ENCODE measurements at places on chromosomes 7 and 10. TPM values are rescaled to one million over a fixed set of nuclear protein-coding genes. Genes with fewer than 3 reads are reported as not detected.

ERVW-1 gene
- polyA plus RNA-seq, result not detected

GRCh38 chr10:88507404-88507803 is 75.7 kb downstream of the RNLS start:
- DNase-seq, result no peak

PHYHIPL gene
- polyA plus RNA-seq, result 19.2 TPM

- DNase-seq, result no peak
Measured at GRCh38 chr7:94378356-94378755, 16.3 kb upstream of the COL1A2 start.

DNA sequence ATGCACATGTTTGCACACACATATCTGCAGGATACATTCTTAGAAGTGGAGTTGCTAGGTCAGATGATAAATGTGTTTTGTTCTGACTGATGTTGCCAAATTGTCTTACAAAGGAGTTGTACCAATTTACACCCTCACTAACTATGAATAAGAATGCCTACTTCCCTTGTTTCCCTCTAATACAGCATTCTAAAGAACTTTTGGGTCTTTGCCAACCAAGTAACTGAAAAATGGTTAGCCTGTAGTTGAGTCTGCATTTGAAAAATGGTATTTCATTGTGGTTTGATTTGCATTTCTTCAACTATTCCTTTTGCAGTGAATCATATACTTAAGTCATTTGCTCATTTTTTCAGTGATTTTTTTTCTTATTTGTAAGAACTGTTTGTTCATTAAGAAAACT is 48.4 kb downstream of the TMEM26 start:
- no peak for DNase-seq

All from kidney (tissue), 22 donors.